NAMALWA (cell line): ENCODE measurements at places on chromosomes 12 and 14.
A peak's percentile ranks its signal among the peaks of the same experiment; 100 is the strongest.

- DNase-seq: no peak
These were observed 174.8 kb downstream of the APAF1 start for GRCh38 chr12:98819821-98820404.

DNA sequence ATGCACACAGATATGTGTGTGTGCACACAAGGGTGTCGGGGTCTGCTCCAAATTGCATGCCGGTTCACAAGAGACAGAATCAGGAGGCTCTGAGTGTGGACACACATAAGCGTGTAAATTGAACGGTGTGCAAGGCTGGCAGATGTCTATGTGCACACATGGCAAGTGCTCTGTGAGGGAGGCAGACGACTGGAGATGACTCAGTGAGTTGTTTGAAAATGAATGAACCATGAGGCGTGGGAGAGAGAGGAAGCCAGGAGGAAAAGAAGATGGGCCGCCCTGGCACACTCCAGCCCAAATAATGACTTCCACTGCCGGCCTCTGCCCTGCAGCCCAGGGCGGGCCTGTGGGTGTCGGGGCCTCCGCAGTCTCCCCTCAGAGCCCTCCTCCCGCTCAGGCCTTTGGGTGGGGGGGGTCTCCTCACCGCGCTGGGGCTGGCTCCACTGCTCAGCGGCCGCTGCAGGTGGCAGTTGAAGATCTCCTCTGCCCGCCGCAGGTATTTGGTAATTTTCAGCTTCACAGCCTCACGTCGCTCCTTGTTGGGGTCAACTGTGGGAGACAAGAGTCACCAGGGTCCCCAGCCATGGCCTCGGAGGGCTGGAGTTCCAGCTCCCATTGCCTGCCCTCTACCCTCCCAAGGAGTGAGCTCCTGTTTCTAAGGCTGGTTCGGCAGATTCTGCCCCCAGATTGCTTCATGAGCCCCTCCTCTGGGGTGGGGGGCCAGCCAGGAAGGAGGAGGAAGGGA, 3.5 kb downstream of the RPS6KL1 start:
- no peak for DNase-seq

DNA sequence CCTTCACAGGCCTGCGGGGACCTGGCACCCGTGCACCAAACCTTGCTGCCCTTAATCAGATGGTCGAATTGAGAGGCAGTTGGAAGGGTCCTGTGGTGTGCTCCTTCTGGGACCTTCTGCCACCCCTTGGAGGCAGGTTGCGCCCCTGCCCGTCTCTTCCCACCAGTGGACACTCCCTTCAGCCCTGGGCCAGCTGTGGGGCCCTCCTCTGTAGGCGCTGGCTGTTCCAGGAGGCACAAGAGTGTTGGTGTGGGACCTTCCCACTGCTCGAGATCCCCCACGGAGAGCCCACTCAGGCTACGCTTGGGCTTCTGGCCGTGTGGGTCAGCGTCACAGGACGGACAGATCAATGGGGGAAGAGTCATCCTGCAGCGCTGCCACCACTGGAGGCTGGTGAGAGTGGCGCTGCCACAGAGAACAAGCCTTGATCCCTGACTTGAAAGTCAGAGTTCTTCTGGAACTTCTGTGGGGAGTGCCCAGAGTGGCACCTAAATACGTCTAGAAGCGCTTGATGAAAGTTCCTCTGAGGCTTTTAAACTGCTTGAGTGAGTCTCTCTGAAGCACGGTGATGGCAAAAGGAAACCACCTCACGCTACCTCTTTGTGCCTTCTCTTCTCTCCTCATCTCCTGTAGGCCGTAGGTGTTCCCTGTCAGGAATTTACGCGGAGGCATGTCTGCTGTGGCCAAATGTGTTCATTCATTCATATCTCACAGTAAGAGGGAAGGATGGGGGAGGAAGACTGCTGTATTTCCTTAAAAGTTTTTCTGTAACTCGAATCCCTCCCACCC, 48.3 kb downstream of the TRAF3 start:
- no peak for DNase-seq

DNA sequence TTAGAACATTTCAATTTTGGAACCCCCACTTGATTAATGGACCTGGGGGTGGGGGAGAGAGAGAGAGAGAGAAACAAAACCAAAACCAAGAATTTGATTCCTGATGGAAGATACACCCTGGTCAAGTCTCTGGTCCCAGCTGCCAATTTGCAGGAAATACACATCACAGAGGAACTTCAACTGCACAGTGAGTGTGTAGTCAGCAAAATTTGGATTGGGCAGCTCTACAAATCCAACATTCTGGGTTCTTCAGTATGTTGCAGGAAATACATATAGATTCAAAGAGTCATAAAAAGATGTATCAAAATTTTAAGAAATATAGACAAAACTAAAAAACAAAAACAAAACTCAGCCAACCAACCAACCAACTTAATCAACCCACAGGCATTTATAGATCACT, 17.4 kb downstream of the DNAH10 start:
- no peak for DNase-seq

- no peak for DNase-seq
These were observed 3.1 kb downstream of the KRT82 start for GRCh38 chr12:52402873-52403540.

GRCh38 chr12:104957719-104958000, 430 bp downstream of the SLC41A2 start:
- DNase-seq: peak; percentile 22

DNA sequence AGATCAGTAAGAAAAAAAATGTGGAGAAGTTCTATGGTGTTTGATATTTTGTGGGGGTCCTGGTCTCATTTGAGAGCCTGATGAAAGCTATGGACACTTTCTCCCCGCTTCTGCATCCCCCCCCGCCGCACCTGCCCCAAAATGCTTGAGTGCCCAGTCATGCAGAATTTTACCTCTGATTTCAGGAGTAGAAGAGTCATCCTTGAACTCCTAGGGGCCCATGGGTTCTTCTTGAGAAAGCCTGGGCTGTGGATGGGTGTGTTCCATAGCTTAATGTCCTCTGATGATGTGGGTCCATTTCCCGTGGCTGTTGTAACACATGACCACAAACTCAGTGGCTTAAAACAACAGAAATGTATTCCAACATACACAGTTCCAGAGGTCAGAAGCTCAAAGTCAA, 248.8 kb upstream of the PWP1 start:
- no peak for DNase-seq

GRCh38 chr12:68137335-68137830, 22.2 kb downstream of the IFNG start:
- no peak for DNase-seq

- DNase-seq: no peak
These were observed 30.3 kb downstream of the CCDC88C start for GRCh38 chr14:91387169-91387835.

DNA sequence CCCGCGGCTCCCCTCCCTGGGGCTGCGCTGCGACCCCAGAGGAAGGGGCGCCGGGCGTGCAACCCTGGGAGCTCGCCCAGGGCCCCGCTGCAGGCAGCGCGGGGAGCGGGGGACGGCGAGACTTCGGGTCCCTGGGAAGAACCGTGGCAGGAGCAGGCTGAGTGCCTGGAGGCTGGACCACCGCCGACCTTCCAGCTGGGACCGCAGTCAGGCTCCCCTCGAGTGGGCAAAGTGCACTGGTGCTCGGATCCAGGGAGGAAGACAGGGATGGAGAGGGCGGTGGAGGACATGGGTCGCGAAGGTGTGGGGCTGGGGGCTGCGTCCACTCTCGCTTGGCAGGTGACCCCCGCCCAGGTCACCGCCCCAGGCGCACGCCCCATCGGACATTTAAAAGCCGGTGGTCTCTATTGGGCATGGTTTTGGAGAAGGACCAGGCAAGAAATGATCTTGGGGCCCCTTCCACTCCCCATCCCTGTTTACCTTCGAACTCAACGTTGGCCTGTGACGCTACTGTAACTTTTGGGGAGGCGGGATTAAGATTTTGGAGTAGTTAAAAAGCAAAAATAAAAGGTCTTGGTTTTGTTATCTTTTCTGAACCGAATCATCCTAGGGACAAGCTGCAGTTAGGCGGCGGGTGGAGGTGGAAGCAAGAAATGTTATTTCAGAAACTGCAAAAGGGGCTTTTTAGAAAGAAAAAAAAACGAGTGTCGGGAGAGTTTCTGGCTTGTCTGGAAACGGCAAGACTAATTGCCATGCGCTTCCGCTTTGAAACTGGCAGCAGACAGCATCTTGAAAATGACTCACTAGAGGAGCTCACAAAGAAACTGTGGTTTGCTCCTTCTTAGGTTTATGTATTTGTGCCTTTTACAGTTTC, 1.0 kb downstream of the ELK3 start:
- peak; percentile 77 for DNase-seq

DNA sequence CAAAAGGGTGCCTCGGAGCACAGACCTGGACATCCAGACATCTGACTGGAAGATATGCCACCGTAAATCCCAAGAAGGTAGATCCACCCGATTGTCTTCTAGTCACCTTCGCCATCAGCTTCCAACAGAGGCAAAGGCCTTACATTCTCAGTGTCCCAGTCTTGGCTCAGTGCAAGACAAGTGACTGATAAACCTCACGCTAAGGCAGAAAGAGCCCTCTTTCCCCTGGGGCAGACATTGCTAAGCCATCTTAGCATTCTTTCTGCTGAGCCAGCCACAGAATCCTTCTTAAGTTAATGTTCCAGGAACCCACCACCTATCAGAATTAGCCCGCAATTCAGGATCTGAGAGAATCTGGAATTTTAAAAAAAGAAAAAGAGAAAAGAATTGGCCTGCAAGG, 4.3 kb upstream of the PLEKHG6 start:
- no peak for DNase-seq

DNA sequence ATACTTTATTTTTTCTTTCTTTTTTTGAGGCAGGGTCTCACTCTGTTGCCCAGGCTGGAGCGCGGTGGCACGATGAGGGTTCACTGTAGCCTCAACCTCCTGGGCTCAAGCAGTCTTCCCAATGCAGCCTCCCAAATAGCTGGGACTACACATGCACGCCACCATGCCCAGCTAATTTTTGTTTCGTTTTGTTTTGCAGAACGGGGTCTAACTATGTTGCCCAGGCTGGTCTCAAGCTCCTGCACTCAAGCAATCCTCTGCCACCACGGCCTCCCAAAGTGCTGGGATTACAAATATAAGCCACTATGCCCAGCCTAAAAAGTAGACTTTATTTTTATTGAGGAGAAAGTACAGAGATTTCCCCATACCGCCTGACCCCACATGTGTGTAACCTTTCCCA, 4.7 kb upstream of the MSI1 start:
- no peak for DNase-seq

DNA sequence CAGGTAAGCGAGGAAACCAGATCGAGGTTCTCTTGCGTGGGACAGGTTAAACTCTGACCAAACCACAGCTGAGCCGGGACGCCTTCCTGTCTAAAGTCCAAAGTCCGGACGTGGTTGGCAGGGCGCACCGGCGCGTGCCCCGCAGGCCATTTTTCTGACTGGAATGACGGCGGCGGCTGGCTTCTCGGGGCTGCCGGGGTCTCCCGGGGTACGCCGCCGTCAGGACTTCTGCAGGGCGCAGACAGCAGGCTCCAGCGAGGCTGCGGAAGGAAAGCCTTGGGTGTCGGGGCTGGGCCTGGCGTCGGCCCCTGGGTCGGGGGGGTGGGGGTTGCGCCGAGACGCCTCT, 32.8 kb downstream of the MIA2 start:
- no peak for DNase-seq

GRCh38 chr12:94689002-94689645, 38.8 kb upstream of the TMCC3 start:
- no peak for DNase-seq

DNA sequence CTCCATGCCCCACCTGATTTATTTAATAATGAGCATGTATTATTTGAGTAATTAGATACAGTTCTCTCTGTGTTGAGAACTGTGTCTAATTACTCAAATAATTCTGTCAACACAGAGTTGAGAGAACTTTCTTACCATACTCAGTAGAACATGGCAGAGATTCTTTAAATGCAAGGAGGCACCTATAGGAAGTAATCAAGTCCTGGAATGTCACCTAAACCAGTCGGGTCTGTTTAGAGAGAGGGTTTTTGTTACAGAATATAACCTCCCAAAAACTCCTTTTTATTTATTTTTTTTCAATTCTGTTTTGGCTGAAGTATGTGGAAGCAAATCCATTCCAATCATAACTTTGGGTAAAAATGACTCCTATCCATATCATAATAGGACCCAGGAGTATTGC, 37.5 kb upstream of the CIT start:
- DNase-seq: no peak

GRCh38 chr12:19938491-19938890, 429.8 kb upstream of the PDE3A start:
- no peak for DNase-seq

GRCh38 chr12:25151476-25151875, 43.5 kb downstream of the DNAI7 start:
- no peak for DNase-seq

DNA sequence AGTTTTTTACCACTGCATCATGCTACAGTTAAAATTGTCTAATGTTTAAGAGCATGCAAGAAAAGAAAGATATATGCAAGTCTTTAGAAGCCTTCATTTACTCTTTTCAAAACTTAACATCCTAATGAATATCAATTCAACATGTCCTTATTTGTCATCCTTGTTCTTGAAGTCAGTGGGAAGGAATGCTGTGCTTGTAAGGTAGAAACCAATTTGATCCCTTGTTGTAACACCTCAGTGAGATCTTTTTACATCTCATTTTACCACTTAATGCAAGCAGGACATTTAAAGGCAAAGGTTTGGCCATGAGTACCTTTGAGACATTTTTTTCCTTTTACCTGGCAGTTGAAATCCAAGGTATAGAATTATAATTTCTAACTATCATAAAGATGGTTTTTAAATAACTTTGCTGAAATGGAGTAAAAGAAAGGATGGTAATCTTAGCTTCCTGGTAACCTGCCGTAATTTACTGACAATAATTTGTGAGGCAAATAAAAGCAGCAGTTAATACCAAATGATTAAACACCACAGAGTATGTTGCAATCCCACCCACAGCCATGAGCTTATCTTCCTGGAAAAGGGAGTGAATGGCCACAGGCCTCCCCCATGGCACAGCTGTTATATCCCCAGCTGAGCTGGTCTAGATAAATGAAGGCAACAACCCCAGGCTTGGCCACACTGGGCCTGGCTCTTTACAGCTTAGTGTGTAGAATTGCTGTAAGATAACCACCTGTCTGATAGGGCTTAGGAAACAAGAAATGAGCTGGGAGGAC, 33.2 kb upstream of the STRN3 start:
- no peak for DNase-seq

DNA sequence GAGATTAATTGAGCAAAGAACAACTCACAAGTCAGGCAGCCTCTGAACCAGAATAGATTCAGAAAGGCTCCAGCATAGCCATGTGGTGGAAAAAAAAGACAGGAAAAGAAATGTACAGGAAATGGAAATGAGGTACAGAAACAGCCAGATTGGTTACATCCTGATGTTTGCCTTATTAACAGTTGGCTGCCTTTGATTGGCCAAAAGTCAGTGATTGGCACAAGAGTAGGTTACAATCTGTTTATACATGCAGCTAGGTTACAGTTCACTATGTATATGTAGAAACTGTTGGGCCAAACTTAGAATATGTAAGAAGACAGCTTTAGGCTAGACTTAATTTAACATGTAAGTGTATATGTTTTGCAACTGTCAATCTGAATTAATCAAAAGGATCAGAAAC, 118.9 kb downstream of the UNC79 start:
- peak; percentile 32 for DNase-seq

- no peak for DNase-seq
These were observed 156.9 kb downstream of the DPF3 start for GRCh38 chr14:72736786-72737559.

GRCh38 chr14:99242816-99243721, 28.9 kb downstream of the BCL11B start:
- no peak for DNase-seq
